Tibial nerve (tissue), 4 donors: ENCODE measurements at places on chromosomes 3 and 15. TPM values are rescaled to one million over a fixed set of nuclear protein-coding genes. Genes with fewer than 3 reads are reported as not detected.

IMPG2 gene
- 0.22 TPM for total RNA-seq

LIPC gene
- total RNA-seq: 11.2 TPM

CKMT1B gene
- total RNA-seq: not detected

SIDT1 gene
- 4.2 TPM for total RNA-seq

SCN5A gene
- 0.44 TPM for total RNA-seq

SMAD3 gene
- total RNA-seq: 39.5 TPM

OCA2 gene
- total RNA-seq: 2.7 TPM

MCTP2 gene
- total RNA-seq: 18.3 TPM

REC114 gene
- not detected for total RNA-seq

SCG5 gene
- not detected for total RNA-seq

USP50 gene
- total RNA-seq: not detected

GRCh38 chr15:89087830-89088604 lies at the start of gene ABHD2:
ABHD2 (plus strand) TSS chr15:89088456; CDS start chr15:89116328, 27,872 bp downstream.
- H3K4me3 ChIP-seq: peak within 1 kb of the TSS; percentile 98
- no peaks in the 10 kb centered on the region for H3K27me3 ChIP-seq
- peaks cover 28% of the 10 kb centered on the region for H3K4me1 ChIP-seq
- H3K27ac ChIP-seq: peak within 1 kb of the TSS; percentile 90
- DNase-seq: peak; percentile 99
- H3K36me3 ChIP-seq: no peaks in the 10 kb centered on the region

DNA sequence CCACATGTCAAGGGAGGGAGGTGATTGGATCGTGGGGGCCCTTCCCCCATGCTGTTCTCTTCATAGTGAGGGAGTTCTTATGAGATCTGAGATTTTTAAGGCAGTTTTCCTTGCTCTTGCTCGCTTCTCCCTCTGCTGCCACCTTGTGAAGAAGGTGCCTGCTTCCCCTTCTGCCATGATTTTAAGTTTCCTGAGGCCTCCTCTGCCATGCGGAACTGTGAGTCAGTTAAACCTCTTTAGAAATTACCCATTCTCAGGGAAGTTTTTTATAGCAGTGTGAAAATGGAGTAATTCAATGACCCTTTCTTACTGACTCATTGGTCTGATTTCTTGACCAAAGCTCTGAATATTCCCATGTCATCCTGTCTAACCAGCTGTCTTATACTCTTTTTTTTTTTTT lies 484.4 kb upstream of the TPRG1 start:
- H3K36me3 ChIP-seq: no peaks in the 10 kb centered on the region
- no peak overlapping the region for H3K4me3 ChIP-seq
- peaks cover 22% of the 10 kb centered on the region for H3K4me1 ChIP-seq

DNA sequence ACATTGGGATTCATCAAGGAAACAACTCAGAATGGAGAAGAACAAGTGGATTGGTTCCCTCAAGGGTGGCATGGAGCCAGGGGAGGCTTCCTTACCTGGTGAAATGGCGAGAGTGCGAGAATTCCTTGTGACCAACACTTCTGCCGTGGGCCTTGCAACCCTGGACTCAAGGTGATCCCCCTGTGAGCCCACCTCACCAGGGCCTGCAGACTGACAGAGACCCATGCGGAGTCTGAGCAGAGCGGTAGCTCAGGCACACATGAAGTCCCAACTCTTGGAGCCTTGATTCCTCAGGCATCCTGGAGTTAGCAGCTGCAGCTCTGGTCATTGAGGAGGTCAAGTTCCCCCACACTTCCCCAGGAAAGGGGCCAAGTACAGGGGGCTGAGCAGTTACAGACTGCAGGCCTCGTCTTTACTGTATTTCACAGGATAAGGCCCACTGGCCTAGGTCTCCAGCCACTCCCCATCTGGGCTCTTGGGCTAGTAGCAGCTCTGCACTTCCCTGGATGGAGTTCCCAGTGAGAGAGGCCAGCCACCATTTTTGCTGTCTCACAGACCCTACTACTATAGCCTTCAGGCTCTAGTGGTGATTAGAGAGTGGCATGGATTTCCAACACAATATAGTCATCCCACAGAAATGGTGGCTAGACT lies 269.5 kb upstream of the DCBLD2 start:
- no peaks in the 10 kb centered on the region for H3K36me3 ChIP-seq
- no peak overlapping the region for H3K4me3 ChIP-seq
- no peaks in the 10 kb centered on the region for H3K27me3 ChIP-seq
- H3K27ac ChIP-seq: no peak overlapping the region
- no peak for DNase-seq

- no peak overlapping the region for H3K4me3 ChIP-seq
- DNase-seq: no peak
- no peaks in the 10 kb centered on the region for H3K27me3 ChIP-seq
- H3K27ac ChIP-seq: no peak overlapping the region
Measured at GRCh38 chr3:18649666-18650363, 224.7 kb upstream of the SATB1 start.

DNA sequence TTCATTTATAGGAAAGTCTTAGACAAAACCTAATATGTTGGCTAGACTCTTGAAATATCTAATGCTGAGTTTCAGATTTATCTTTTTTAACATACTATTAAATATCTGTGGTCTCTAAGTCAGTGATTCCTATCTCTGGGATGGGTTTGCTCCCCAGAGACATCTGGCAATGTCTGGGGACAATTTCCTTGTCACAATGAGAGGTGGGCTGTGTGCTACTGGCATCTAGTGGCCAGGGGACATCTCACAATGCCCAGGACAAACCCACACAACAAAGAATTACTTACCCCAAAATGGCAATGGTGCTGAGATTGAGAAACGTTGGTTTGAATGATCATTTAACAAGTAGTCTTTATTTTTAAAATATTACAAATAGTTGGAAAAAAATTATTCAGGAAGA lies 602.1 kb downstream of the MAGI1 start:
- DNase-seq: no peak
- H3K4me3 ChIP-seq: no peak overlapping the region
- H3K27me3 ChIP-seq: no peaks in the 10 kb centered on the region
